Stimulated activated CD8-positive, alpha-beta memory T cell treated with anti-CD3 and anti-CD28 coated beads, Interleukin-12 subunit alpha, Interleukin-12 subunit beta, amount 100 ng/mL, for 1 hour (primary cell): ENCODE measurements at places on chromosomes 3 and 15.

DNA sequence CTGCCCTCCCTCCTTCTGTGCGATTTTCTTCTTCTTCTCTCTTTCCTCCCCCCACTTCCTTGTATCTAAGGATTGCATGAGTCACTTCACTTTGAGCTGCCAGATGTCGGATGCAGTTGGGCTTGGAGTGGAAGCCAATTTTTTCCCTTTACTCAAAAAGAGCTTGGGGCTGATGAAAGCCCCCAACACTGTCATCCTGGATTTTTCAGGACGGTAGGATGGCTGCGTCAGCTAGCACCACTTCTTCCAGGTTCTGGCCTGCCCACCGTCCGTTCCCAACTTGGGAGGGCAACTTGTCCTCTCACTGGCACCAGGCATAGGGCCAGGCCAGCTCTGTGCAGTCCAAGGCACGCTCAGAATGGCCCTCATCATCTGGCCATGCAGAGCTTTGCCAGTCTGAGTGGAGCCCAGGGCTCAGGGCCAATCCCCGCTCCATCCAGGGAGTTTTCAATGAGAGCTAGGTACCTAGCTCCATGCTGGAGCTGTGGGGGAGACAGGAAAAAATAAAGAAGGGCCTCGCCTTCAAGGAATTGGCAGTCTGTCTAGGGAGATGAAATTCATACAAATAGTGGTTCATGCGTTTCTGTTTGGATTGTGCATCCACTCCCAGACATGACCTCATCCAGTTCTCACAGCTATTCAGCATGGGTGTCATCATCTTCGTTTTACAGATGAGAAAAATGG, 47.7 kb upstream of the INSYN1 start:
- no peak for DNase-seq

GRCh38 chr3:47645551-47645950, 66.9 kb upstream of the CSPG5 start:
- DNase-seq, result no peak

GRCh38 chr15:78875107-78875914, 2.6 kb downstream of the MORF4L1 start:
- DNase-seq, result no peak

GRCh38 chr15:80568298-80568697, 126.8 kb upstream of the ABHD17C start:
- DNase-seq, result no peak

DNA sequence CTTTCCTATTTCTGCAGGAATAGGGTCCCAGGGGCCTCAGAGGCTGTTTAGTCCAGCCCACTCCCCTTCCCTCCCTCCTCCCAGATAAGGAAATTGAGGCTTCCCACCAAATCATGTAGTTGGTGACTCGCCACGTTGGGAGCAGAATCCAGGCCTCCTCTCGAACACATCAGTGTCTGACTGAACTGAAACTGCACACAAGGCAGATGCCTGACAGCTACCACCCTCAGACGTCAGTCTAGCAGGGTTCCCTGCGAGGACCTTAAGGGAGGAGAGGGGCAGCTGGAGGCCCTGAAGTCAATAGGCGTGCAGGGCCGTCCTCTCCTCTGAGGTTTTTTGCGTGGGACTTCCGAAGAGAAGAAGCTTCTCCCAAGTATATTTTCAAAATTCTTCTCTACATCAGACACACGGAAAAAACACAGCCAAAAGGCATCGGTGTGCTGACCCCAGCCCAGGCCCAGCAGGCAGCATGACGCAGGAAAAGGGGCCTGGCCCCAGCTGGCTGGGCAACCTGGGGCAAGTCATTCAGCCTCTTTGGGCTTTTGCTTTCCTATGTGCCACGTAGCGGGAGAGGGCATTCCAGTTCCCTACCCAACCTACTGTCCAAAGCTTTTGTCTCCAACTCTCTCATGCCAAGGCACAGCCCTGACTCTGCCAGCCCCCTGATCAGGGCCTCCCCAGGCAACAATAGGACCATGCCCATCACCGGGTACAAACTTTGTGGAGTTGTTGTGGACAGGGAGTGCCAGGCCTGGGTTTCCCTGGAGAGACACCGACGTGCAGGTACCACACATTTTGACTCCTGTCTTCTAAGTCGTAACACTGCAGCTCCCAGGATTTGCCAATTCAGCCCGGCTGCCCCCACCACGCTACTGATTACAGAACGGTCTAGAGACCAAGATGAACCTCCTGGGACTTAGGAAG, 283.1 kb downstream of the XXYLT1 start:
- DNase-seq, result no peak

DNA sequence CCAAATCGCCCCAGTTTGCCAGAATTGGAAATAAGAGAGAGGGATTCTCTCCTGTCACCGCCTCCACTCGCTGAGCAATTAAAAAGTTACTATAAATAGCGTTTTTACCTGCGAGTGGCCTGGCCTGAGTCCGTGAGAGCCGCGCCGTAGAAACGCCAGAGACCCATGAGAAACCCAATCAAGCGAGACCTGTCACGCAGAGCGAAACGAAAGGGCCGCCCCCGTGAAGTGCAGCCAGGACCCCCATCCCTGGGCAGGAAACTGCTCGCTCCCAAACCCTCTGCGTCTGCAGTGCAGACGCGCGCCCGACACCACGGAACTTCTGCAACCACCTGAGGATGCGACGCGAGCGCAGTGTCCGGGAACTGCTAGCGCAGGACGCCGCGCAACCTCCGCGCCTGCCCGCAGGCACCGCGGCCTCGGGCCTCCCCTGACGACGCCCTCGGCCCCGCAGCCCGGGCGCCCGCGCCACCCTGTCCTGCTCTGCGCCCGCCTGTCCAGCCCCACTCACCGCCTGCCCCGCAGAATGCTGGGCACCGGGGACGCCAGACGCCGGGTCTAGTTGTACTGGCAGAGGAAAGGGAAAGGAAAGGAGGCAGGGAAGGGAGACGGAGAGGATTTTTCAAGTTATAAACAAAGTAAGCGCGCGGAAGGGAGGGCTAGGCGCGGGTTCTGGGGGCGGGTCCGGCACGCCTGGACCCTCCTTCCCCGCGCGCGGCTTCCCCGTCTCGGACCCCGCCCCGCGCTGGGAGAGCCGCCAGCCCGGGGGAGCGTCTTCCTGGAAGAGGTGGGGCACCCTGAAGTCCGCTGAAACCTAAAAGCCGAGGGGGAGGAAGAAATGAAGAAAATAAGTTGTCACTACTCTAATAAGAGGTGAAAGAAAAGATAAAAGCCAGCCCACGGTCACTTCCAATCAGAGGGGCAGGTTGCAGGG, at the start of gene PLSCR4:
Gene PLSCR4 (minus strand): TSS at position 657 of the 934 bp plus-strand sequence. CDS start 29,034 bp downstream, outside the sequence.
- DNase-seq, result no peak

DNA sequence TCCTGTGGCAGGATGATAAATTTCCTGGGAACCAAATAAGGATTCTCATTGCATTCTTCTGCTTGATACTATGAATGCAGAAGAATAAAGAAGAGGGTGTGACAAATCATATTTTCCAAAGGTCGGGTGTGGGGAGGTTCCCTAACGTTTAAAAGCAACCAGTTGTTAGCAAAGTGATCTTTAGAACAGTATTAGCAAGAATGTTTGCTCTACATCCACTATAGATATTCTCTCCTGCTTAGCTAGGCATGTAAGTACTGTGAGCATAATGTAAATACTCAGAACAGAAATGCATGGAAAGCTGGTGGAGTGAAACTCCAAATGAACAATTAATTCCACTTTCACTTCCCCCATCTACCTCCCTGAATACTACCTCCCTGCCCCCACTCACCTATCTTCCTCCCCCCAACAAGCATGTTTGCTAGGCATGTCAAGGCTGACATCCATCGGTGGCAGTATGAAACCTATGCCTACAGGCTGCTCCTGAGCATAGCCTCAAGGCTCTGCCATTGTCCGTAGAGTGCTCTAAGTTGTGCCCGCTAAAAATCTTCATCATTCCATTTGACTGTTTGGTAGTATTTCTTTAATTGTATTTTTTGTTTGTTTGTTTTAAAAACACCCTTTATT, 329.7 kb downstream of the TIGIT start:
- DNase-seq, result no peak

DNA sequence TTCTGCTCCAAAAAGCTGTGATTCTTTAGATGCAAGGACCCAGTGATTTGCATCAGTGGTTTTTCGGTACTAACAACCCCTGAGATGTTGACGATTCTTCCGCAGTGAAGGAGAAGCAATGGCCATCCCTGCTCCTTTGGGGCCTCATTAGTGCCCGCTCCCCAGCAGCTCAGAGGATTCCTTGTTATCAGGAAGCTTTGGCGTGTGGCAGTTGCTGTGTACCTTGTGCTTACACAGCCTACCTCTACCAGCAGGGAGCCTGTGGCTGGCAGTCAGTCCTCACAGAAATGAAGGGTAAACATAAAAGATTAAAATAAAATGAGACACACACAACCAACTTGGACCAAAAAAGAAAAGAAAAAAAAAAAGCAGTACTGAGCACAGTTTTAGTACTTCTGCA, 55.2 kb downstream of the CNTN3 start:
- no peak for DNase-seq

- DNase-seq, result no peak
These were observed 15.3 kb upstream of the ARL14 start for GRCh38 chr3:160661660-160662059.

DNA sequence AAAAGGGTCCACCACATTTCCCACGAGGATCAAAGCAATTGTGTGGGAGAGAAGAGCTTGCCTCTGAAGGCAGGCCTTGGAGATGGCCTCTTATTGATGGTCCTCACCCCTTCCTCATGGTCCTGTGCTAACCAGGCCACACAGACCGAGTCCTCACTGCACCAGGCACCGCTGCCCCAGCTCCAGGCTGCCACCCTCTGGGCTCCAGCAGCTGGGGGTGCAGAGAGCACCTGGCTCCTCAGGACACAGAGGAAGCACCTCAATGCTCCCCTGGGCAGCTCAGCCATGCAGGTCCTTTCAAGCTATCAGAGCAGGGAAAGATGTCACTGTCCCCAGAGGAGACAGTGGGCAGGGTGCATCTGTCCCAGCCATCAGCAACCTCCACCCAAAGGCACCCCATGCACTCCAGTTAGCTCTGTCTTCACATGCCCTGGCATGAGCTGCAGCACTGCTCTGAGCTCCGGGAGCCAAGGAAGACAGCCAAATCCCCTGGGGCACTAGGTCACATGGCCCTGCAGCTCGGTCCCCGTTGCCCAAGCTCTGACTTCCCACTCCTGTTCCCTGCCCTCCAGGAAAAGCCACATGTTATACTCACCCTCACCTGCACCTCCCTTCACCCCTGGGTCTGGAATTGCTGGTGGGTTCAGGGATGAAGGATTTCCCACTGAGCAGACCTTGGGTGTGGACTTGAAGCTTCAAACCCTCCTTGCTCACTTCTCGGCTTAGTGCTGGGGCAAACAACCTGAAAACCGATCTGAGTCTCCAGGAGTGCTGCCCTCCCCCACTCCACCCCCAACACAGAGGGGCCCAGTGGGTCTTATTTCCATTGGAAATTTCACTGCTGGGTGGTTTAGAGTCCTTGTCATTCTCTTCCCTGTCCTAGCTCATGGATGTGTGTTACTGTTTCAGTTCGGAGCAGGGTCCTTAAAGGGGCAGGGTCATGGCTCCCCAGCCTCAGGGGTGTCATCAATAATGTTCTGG, 32.6 kb downstream of the ALS2CL start:
- DNase-seq, result no peak

- no peak for DNase-seq
These were observed 139.7 kb upstream of the TBL1XR1 start for GRCh38 chr3:177336873-177337450.

- no peak for DNase-seq
These were observed 117.9 kb downstream of the MITF start for GRCh38 chr3:69856965-69857705.

- no peak for DNase-seq
These were observed 6.9 kb downstream of the TUSC7 start for GRCh38 chr3:116716490-116716889.

DNA sequence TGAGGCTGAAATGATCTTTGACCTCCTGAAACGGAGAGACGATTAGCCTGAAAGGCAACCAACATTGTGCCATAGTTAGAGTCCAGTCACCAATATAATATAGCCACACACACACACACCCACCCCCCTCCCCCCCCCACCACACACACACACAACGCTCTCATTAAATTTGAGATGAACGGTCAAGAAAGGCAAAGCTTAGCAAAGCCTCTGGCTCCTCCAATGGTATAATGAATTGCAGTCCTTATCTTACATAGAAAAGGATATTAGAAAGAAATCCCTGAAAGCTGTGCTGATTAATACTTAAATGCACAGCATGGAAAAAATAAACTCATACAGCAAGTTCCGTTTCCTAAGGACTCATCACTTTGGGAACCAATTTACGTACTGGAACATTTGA, 876 bp upstream of the ZNF385D start:
- DNase-seq, result no peak

DNA sequence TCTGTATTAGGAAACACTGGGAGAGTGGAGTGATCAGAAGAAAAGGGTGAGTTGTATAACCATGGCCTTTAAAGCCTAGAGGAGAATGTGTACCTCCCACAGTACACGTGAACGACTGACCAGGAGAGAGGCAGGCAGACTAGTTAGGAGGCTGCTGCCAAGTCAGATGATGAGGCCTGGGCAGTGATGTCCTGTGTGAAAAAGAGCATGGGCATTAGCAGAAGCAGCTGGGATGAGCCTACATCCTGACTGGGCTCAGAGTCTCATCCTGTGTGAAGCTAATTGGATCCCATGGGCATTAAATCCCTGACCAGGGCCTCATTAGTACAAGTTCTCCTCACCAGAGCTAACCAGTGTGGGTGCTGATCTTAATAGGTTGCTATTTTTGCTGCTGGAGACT, 89.1 kb upstream of the SLC2A2 start:
- DNase-seq, result no peak

- no peak for DNase-seq
These were observed 75.6 kb downstream of the BFSP2 start for GRCh38 chr3:133475245-133476010.

DNA sequence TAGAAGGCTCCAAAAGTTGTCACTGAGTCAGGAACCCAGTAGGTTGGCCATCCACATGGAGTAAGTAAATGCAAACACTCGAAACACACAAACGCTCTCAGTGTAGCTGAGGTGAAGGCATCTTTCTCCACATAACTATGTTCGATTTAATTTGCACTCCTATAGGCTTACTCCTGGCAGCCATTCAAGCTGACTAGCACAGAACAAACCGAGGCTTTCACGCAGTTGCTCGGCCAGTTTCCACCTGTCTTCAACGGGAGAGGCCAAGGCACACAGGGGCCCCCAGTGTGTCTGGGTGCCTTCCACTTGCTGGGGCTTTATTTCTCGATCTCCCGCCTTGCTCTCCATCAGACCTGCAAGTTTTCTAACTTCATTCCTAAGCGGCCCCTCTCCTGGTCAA, 18.9 kb downstream of the RGMA start:
- DNase-seq, result no peak

GRCh38 chr3:70743754-70744153, 431.3 kb upstream of the MDFIC2 start:
- no peak for DNase-seq

- peak; percentile 56 for DNase-seq
These were observed 112.7 kb downstream of the RAB11A start for GRCh38 chr15:65981837-65982626.

DNA sequence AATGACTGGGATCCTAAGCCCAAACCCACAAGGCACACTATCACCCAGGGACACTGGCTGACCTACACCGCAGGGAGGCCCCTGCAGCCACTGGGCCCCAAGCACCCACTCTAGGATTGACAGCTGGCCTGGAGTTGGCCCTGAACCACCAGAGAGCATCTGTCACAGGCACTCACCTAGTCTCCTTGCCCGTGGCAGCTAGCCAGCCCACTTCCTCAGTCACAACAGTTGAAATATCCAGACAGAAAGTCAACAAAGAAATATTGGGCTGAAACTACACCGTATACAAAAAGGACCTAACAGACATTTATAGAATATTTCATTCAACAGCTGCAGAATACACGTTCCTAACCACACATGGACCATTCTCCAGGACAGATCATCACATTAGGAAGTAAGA, 5.2 kb upstream of the SPINK8 start:
- no peak for DNase-seq

- no peak for DNase-seq
These were observed 17.8 kb downstream of the DIPK2A start for GRCh38 chr3:143989461-143989860.

GRCh38 chr15:100809151-100809550, 70.5 kb upstream of the ALDH1A3 start:
- no peak for DNase-seq
